ELR (cell line): ENCODE measurements at places on chromosomes 13 and 19.
A peak's percentile ranks its signal among the peaks of the same experiment; 100 is the strongest.

- no peak for DNase-seq
Observed at GRCh38 chr19:16587833-16588823, 15.9 kb upstream of the SLC35E1 start.

GRCh38 chr19:10044390-10044789, 31.1 kb downstream of the RDH8 start:
- DNase-seq, result peak; percentile 15

DNA sequence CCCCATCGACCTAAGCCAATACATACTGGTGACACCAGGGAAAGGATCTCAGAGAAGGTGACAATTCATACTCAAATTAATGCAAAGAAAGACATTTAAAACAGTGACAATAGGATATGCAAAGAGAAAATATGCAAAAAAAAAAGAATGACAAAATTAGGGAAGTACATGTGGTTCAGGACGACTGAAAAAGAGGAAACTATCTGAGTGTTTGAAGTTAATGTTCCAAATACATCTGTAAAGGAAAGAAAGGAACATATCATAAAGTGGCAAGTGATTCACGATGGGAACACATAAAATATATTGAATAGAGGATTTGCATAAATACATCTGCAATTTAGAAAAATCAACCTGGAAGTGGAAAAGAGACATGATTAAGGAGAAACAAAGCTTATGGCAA, 441.4 kb downstream of the SLITRK5 start:
- no peak for DNase-seq

DNA sequence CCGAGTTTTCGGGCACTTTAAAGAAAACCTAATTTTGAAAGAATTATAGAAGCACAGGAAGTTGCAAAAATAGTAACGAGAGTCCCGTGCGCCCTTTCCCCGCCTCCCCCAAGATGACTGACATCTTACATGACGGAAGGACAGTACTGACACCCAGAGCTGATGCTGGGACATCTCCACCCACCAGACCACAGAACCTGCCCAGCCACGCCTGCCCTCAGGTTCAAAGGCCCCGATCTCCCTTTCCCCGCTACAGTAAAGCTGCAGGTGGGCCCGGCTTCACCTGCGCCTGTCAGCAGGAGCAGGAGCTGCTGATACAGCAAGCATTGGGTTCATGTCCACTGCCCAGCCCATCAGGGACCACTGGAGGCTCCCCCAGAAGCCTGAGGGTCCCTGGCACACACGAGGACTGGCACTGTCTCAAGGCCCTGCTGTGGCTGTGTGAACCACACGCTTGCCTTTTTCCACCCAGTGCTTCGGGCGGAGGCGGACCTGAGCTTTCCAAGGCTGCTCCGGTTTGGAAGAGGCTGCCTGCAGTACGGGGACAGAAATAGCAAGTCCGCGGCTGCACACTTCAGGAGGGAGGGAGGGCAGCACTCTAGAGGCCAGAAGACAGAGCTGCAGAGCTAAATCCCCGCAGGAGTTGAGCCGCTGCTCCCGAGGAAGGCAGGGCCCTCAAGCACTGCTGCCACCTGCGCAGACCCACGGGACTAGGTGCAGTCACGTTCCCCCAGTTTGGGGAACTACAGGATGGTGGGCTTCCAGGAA, 8.7 kb downstream of the MAP2K2 start:
- DNase-seq, result no peak

DNA sequence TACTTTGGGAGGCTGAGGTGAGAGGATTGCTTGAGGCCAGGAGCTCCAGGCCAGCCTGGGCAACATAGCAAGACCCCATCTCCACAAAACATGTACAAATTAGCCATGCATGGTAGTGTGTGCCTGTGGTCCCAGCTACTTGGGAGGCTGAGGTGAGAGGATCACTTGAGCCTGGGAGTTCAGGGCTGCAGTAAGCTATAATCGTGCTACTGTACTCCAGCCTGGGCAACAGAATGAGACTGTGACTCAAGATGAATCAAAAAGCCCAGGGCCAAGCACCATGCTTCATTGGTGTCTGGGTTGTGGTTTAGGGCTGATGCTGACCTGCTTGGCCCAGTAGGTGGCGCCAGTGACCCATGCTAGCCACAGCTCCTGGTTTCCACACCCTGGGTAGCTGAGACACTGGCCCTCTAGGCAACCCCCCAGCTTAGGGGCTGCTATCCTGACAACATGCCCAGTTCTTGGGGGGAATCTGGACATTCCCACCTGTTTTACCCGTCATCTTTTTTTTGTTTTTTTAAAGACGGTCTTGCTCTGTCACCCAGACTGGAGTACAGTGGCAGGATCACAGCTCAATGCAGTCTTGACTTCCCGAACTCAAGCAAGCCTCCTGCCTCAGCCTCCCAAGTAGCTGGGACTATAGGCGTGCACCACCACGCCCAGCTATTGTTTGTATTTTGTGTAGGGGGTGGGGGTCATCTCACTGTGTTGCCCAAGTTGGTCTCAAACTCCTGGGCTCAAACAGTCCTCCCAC, 5.5 kb downstream of the CCDC124 start:
- DNase-seq, result peak; percentile 95

- no peak for DNase-seq
Observed at GRCh38 chr13:94827566-94827965, 115.2 kb upstream of the SOX21 start.

- DNase-seq, result peak; percentile 44
Observed at GRCh38 chr13:67228916-67229315, 1.2 kb downstream of the PCDH9 start.

DNA sequence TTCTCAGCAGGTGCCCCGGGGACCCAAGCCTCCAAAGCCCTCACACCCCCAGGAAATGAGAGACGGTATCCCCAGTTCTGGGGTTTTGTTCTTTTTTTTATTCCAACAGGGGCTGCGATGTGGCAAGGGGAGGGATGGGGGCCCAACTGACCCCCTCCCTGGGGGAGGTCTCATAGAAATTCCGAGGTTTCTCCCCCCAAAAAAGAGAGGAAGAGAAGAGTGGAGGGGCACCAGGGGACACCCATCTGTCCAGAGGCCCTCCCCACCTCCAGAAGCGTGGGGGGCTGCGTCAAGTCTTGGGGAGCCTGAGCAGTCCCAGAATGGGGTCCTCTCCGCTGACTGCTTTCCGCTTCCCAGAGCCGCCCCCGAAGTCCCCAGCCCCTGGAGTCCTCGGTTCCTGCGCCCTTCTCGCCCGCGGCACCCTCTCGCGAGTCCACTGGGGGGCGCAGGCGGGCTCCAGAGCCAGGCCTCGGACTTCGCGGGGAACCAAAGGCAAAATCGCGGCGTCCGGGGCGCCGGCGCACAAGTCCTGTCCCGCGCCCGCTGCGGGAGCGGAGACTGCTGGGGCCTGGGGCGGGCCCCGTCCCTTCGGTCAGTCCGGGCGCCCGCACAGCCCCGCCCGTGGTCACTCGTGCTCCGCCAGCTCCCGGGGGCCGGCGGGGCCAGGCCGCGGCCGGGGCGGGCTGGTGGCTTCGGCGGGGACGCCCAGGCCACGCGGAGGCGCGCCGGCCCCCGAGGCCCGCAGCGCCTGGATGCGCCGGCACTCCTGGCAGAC, 4.4 kb upstream of the ATP1A3 start:
- DNase-seq, result peak; percentile 55

GRCh38 chr13:63514886-63515285, 2099.2 kb upstream of the PCDH20 start:
- DNase-seq, result no peak

DNA sequence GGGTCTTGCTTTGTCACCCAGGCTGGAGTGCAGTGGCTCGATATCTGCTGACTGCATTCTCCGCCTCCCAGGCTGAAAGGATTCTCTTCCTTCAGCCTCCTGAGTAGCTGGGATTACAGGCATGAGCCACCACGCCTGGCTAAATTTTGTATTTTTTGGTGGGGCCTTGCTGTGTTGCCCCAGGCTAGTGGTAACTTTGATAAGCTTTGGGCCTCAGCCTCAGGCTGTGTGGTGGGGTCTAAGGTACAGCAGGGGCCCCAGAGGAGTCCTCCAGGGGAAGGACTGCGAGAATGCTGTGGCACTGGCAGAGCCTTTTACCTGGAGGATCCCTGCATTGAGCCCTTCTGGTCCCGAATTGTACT, 7.2 kb downstream of the DOT1L start:
- DNase-seq, result no peak

- DNase-seq, result no peak
Observed at GRCh38 chr19:6431891-6432290, 1.7 kb downstream of the SLC25A41 start.

DNA sequence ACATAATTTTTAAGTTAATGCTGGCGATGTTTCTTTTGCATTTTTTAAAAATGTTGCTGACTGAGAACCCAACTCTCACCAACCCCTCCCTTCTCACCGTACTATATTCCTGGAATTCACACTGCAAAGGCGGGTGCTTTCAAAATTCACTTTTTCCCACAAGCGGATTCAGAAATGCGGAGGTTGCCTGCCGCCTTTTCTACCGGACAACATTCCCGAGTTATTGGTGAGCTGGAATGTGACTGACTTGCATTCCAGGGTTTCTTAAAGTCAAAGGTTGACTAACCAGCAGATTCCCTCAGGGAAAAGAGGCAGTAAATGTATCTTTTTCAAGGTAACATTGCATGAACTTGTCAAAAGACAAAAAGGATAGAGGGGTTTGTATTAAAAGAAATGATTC, 113.3 kb downstream of the RAB20 start:
- DNase-seq, result peak; percentile 96

- DNase-seq, result peak; percentile 34
Observed at GRCh38 chr19:40982594-40983101, 8.4 kb upstream of the CYP2B6 start.

DNA sequence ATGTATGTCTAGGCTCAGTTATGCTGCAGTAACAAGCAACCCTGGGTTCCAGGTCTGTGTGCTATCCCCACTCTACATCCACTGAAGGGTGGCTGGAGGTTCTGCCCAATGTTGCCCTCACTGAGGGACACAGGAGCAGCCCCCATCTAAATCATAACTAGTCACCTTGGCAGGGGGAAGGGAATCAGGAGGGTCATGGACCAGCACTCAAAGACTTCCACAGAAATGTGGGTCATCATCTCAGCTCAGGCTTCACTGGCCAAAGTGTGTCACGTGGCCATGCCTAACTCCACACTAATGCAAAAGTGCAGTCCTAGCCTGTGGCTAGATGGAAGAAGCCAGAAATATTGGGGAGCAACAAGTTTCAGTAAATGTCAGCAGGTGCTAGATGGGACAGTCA, 137.3 kb upstream of the ZNF507 start:
- no peak for DNase-seq

- peak; percentile 60 for DNase-seq
Observed at GRCh38 chr19:45667620-45668341, at the start of gene GIPR. GIPR (plus strand) TSS chr19:45668221; CDS start chr19:45669521, 1,300 bp downstream.

GRCh38 chr19:12778017-12778904, 2.9 kb upstream of the HOOK2 start:
- peak; percentile 79 for DNase-seq

DNA sequence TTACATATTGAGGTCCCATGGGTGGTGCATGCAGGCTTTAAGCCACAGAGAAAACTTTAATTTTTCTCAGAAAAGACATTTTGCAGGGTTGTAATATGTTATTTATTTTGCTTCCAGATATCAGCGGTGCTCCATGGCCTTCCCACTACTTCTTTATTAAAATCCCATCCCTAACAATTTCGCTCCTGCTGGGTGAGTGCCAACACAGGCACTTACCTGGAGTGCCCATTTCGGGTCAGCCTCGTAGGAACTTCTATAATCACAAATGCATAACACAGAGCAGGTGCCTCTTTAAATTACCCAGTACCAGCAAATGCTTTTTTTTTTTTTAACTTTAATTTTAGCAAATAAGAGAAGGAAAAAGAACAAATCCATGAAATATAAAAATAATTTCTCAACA, 86.4 kb downstream of the EFNB2 start:
- DNase-seq, result no peak

DNA sequence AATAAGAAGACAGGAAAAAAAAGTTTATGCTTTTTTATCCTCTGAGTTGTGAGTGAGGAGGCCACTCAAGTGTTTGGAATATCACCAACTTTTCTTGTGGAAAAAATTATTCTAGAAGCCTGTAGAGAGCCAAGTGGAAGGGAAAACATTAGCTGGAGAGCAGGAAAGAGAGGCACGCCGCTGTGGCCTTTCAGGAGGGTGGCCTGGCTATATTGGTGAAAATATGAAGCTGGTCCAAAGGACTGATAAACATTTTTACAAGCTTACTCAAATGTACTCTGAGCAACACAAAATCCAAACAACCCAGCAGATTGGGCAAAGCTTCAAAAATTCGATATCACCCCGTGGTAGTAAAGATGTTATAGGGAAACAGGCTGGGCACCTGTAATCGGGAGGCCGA, 2.3 kb upstream of the EIF3G start:
- DNase-seq, result peak; percentile 51

- peak; percentile 32 for DNase-seq
Observed at GRCh38 chr13:69856331-69856730, 251.3 kb upstream of the ATXN8OS start.

DNA sequence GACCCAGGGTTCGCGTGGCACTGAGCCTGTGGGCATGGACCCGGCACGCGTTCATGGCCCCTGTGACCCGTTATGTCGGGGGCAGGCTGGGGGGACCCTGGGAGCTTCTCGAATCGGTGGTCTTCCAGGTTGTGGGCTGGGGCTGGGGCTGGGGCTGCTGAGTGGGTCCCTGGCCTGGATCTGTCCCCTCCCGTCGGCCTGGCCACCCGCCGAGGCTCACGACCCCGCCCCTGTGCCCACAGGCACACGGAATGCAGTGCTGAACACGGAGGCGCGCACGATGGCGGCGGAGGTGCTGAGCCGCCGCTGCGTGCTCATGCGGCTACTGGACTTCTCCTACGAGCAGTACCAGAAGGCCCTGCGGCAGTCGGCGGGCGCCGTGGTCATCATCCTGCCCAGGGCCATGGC, 6.5 kb downstream of the NCLN start:
- DNase-seq, result no peak

DNA sequence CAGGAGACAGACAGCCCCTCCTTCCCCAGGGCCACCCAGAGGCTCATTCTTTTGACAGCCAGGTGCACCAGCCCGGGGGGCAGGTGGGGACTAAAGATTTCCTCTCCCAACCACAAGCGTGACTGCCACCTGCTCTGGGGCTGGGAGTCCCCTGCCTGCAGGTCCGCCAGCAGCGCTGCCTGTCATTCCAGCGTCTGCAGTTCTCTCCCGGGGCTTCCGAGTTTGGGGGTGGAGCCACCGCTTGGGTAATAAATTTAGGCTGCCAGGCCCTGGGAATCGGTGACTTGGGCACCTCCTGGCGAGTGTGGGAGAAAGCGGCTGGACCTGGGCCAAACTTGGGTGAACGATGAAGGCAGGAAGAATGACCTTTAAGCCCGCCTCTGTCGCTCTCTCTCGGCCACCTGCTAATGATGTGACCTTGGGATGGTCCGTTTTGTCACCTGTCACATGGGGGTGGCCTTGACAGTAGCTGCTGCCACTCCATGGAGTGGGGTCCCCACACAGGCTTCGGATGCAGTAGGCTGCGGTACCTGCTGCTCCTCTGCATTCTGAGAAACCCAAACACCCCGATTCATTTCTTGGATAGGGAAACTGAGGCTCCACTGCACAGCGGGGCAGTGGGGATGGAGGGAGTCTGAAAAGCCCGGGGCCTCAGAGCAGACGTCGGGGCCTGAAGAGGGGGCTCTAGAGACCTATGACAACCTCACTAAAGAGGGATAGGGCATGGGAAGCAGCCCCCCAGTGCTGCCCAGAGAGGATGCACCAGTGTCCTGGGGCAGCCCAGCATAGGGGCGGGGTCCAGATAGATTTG, 12.8 kb downstream of the FUT6 start:
- DNase-seq, result peak; percentile 53
